ENCODE measurements at places on chromosomes 7 and 10.

DNA sequence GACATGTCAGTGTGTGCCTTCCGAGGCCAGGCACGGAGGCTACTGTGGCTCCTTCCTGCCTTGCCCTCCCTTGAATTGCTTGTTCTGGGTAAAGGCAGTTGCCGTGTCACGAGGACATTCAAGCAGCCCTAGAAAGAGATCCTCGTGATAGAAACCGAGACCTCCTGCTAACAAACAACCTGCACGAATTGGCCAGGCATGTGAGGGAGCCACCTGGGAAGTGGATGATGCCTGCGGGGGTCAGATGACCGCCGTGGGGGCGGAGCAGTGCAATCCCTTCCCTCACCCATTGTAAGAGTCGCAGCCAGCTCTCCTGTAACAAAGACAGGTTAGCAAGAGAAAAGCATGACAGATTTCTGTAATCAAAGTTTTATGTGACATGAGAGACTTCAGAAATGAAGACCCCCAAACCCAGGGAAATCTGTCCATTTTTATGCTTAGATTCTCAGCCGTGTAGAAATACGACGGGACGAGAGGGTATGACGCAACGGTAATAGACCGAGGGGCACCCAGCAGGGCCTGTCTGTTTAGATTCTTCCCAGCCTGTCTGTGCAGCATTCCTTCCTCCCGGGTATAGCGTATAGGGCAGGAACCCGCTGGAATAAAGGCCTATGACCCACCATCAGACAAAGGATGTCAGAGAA lies 241.7 kb downstream of the GATA3 start:
- no peak for DNase-seq

GRCh38 chr7:109901926-109902325 lies 1189.0 kb upstream of the LRRN3 start:
- no peak for DNase-seq

- DNase-seq: no peak
Observed at GRCh38 chr7:76430211-76430610, 5.5 kb downstream of the ZP3 start.

DNA sequence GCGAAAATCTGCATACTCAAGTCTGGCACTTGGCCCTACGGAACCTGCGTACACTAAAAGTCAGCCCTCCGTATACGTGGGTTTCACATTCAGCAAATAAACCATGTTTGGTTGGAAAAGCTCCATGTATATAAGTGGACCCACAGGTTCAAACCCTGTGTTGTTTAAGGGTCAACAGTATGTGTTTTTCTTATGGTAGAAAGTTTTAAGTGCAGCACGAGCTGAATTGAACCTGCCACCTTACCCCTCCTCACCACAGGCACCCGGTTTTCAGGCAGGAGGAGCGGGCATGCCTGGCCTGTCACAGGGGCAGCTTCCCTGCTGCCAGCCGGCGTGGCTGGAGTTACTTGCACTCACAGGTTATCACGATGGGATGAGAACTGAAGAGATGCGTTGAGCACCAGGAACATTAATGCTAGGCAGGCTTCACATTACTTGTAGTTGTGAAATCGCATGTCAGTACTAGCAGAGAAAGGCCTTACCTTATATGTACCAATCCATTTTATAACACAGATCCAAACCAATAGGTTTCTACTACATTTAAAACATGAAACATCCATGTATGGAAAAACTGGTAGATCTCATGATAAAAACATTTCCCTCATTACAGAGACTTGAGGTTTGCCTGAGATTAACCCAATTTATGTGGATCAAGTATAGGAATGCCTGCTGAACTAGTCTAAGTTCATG lies 12.9 kb downstream of the INSIG1 start:
- DNase-seq: no peak
